ENCODE measurements at places on chromosomes 7 and 10.

GRCh38 chr7:20089431-20089830 is 127.8 kb downstream of the MACC1 start:
- no peak for DNase-seq

DNA sequence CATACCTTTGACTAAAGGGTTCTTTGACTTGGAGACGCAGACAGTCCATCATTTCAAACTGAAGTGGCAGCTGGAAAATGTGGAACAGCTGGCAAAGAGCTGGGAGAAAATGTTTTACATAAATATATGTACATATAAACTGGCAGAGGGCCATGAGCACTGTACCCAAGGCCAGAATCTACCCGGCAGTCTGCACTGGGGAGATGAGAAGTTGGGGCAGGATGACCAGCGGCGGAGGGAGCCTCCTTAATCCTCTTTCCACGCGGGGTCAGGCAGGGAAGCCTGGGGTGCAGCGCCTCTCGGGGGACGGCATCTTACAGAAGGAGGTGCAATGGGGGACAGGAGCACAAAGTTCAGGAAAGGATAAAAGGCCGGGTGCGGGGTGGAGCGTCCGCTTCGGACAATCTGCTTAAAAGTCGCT is 1.3 kb downstream of the GLI3 start:
- no peak for DNase-seq

GRCh38 chr7:30184791-30185487 is 50.2 kb downstream of the MTURN start:
- DNase-seq: no peak

GRCh38 chr10:105534086-105534485 is 893.0 kb downstream of the SORCS3 start:
- DNase-seq: no peak

DNA sequence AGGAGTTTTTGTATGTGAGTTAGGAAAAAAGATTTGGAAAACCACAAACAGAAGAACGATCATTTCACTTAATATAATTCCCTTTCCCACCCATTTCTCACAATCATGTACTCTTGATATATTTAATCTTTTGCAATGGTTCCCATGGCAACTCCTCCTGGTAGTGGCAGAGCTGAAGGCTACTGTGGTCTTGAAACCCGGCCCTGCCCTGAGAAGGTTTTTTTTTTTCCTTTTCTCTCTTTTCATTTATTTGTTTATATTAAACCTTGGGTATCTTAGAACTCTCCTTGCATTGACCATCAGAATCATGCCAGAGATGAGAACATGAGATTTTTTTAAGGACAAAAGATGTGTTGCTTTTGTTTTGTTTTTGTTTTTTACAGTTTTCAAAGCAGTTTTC is 566.1 kb upstream of the NRP1 start:
- DNase-seq: no peak

DNA sequence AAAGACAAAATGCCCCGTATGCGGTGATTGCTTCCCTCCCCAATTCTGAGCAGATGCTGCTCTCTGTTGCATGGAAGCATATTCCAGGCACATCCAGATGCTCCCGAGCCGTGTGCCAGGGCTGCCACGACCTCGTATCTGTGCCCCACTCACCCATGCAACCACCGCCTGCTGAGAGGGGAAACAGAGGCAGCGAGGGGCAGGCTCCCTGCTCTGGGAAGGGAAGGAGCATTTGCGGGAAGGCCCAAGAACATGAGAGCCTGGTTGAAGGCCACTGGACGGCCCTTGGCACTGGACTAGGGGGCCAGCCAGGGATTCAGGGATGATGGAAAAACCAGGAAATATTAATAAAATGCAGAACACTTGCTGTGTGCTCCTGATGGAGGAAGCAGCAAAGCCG is 89.4 kb downstream of the CTBP2 start:
- no peak for DNase-seq

DNA sequence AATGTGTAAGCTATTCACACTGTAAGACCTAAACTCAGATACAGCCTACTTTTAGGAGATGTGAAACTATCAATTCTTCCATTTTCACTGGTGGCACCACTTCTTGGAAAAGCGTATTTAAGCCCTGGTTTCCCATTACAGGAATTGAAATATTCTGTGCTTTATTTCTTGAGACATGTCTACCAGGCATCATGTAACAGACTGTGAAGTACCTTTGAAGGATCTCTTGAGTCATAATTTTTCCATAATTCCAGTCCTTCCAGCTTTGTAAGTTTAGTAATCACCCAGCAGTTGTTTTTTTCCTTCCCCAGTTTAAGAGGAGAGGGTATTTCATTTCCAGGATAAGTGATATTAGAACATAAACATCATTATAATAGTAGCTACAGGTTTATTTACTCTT is 186.0 kb upstream of the PRPS1L1 start:
- no peak for DNase-seq

All from left forelimb (tissue), 1 donor.